ENCODE measurements at places on chromosomes 12 and 14.

DNA sequence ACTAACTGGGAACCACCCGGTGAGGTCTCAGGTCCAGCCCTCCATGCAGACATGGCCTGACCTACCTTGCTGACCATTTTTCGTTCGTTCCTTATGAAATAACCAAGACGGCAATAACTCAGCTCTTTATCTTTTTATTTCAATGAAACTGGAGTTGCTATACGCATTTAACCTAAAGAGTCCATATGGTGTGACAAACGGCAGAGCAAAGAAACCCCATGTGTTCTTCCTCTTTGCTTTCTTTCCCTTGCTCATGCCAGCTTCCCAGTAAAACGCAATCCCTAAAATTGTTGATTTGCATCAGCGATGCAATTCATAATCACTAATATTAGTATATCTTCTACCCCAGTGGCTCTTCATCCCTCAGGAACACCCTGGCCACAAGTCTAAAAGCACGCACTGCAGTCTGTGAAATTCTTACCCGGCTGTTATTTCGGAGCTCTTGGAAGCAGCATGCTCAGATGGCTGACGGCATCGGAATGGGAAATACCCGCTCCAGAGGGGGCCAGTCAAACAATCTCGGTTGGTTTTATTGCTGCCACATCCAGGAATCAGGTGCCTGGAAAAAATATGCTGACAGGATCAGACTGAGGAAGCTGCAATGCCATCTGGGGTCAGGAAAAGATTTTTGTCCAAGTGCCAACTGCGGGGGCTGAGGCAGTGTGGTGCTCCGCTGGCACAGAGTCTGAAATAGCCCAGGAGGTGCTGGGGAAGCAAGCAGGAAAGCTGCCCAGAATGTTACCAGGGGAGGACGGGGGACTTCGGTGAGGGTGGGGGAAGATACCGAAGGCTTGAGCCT is 28.2 kb upstream of the KCNA1 start:
- DNase-seq: no peak

DNA sequence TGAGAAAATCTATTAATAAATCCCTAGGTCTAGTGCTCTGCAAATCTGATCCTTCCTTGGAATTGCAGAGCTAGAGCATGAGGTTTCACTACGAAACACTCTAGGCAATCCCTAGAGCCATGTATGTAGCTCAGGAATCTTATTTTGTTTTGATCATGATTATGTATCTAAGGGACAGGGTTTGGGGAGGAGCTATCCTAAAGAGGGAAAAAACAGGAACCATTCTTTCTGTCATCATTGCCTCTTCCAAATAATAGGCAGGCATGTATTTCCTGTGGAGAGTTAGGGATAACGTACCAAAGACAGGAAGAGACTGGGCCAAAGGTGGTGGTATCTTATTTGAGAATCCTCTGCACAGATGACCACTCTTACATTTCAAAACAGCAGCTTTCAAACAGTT is 88.8 kb upstream of the GTF2A1 start:
- DNase-seq: no peak

DNA sequence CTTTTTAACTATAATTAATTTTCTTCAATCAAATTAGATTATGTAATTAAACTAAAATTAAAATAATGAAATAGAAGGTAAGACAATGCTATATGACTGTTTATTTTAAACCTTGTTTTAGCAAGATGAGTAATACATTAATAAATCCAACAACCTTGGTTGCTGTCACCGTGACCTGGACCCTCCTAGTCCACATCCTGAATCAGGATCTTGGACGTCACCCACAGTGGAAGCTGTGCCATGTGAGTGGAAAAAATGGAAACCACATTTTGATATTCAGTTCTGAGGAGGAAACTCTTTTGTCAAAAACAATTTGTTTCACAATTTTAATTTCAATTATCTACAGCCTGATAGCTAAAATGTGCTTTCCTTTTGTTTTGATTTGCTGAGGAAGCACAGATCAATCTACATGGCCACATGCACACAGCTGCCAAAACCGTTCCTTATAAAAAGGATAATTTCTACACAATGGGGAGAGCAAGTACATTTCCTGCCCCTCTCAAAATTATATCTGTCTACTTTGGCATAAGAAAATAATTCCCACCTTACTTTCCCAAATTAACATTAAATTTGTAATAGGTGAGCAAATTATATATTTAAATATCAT is 255.5 kb downstream of the RASSF9 start:
- DNase-seq: no peak

- no peak for DNase-seq
These were observed 73.8 kb downstream of the ACADS start for GRCh38 chr12:120799243-120800045.

- DNase-seq: no peak
These were observed 22.5 kb downstream of the MAP3K12 start for GRCh38 chr12:53476769-53477209.

- peak; percentile 96 for DNase-seq
These were observed 14.0 kb downstream of the KCTD10 start for GRCh38 chr12:109462868-109463692.

- DNase-seq: no peak
These were observed 499.7 kb downstream of the TMTC2 start for GRCh38 chr12:83186419-83186818.

- DNase-seq: no peak
These were observed 153.6 kb upstream of the TMCC3 start for GRCh38 chr12:94803939-94804338.

- DNase-seq: no peak
These were observed 2.8 kb downstream of the MAP4K5 start for GRCh38 chr14:50529288-50530179.

Measured in lower leg skin (tissue), 4 donors.